ENCODE measurements at places on chromosomes 11 and 22. TPM values are rescaled to one million over a fixed set of nuclear protein-coding genes. Genes with fewer than 3 reads are reported as not detected.
A peak's percentile ranks its signal among the peaks of the same experiment; 100 is the strongest.

GRCh38 chr11:71238285-71238875 lies 14.0 kb downstream of the SHANK2 start:
- no peak for DNase-seq

DNA sequence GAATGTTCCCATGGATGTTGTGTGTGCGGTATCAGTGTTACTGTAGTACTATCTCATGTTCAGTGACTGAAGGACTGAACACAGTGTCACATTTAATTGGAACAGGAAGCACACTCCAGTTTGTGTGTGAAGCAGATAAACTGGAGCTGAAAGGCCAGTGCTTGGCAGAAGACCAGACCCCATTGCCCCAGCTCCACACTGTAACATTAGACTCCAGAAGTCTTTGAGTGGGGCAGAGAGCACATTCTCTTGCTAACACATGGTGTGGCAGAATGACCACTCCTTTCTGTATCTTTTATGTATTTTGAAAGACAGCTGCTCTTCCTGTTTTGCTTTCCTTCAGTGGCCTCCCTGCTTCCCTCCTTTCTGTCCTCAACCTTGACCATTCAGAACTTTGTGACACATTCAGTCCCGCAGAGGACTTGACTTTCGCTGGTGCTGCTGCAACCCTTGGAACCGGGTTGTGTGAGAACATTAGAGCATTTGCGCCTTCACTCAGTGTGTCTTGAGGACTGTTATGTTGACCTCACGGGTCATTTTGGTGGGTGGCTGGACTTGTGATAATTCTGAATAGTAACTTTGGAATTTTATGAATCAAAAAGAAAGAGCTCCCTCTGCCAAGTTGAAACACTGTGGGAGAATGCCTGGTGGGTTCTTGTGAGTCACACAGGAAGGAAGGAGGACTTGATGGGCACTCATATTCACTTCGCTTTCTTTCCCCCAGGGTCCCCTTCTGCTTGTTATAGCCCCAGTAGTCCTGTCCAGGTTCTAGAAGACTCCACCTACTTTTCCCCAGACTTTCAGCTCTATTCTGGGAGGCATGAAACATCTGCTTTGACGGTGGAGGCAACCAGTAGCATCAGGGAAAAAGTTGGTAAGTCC lies 26.4 kb downstream of the AMOTL1 start:
- DNase-seq: no peak

GRCh38 chr11:2893935-2894334 lies 8.4 kb upstream of the CDKN1C start:
- DNase-seq: no peak

MAJIN gene
- total RNA-seq: not detected

PRODH gene
- total RNA-seq: not detected

- DNase-seq: no peak
Observed at GRCh38 chr11:3194016-3194816, 24.4 kb downstream of the MRGPRG start.

DNA sequence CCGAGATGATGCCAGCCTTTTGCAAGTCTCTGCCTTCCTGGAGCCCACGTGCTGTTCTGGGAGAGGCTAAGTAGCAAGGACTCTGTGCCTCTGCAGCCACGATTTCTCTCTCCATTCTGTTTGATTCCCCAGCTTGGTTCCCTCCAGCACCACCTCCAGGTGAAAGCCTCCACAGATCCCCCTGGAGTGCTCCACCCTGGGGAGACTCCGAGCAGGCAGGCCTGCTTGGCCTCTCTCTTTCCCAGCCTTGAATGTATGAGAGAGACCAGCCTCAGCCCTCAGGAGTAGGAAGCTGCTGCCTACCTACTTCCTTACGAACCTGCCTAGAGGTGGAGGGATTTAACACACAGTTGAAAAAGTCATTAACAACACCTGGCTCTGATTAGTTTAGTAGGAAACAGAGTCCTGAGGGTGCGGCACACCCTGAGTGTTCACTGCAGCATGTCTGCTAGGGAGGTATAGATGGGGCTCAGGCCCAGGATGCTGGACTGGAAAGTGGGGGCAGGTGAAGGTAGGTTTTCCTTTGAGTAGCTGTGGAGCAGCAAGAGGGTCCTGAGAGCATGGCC lies 22.5 kb downstream of the TMPRSS5 start:
- no peak for DNase-seq

DNA sequence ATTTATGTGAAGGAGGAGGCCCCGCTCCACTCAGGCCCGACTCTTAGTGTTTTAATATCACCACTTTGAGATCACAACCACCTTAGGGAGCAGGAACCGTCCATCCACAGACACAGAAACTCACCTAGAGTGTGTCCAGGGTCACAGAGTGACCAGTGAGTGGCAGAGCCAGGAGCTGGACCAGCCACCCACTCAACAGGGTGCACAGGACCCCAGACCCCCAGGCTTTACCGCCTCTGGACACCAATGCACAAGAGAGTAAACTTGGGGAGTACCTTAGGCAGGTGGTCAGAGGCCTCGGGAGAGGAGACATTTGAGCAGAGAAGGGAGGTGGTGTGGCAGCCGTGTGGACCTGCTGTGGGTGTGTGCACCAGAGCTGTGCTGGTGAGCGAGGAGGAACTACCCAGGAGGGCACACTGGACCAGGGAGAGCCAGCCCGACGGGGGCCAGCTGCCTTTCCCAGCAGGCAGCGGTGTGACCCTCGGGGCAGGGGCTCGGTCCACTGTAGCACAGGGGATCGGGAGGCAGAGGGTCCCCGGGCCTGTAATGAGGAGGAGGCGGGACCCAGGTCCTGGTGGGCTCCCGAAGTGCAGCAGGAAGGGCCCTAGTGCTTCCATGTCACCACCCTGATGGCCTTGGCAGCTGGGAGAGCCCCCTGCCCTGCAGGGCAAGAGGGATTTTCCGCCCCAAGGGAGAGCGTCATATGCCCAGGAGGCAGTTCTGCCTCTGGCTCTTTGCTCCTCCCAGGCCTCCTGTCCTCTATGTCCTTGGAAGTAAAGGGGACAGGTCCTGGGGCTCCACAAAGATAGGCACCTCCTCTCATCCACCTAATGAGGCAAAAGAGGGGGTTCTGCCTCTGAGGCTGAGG lies 7.5 kb upstream of the NLRP6 start:
- no peak for DNase-seq

- DNase-seq: no peak
Observed at GRCh38 chr11:72084965-72085364, 4.3 kb downstream of the LRRC51 start.

GRCh38 chr11:88979641-88980040 lies 86.1 kb downstream of the GRM5 start:
- no peak for DNase-seq

- no peak for DNase-seq
Observed at GRCh38 chr22:19004471-19004870, 68.4 kb upstream of the PRODH start.

DNA sequence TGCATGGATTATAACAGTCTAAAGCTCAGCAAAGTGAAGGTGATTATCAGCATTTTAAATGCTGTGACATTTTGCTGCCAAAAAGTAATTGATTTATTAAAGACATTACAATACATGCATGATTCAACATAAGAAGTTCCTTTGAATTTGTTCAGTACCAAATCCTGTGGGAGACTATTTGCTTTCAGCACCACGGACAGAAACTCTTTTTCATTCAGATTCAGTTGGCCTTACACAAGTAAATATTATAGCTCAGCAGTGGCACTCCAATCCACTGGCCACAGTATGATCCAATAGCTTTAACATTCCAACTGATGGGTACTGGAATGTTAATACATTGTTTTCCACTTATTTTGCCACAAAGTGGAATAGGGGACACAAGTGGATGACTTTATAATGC lies 806.7 kb downstream of the NTM start:
- DNase-seq: peak; percentile 2

DNA sequence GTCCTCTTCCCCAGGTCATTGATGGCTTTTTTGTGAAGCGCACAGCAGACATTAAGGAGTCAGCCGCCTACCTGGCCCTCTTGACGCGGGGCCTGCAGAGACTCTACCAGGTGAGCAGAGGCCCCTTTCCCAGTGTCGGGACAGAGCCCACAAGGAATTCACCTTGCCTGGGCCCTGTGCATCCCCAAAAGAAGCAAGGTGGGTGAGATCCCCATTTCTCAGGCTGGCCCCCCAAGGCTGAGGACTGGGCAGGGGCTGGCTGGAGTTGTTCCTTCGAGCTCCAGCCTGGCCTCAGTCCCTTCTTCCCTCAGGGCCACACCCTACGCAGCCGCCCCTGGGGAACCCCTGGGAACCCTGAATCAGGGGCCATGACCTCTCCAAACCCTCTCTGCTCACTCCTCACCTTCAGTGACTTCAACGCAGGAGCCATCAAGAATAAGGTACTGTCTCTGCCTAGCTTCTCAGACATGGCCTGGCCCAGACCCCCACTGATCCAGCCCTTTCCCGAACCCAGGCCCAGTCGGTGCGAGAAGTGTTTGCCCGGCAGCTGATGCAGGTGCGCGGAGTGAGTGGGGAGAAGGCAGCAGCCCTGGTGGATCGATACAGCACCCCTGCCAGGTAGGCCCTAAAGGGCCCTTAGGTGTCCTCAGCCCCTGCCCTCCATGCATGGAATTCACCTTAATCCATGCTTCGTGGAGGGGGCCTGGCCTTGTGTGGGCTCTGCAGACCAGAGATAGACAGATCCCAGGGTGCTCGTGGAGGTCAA lies 4.7 kb downstream of the MUS81 start:
- DNase-seq: no peak

SULT4A1 gene
- total RNA-seq: not detected
